Temporal lobe (tissue), 4 donors: ENCODE measurements at places on chromosomes 5 and 9. TPM values are rescaled to one million over a fixed set of nuclear protein-coding genes. Genes with fewer than 3 reads are reported as not detected.

The ZDHHC11B gene
- total RNA-seq: 3.9 TPM

The C9orf40 gene
- 9.1 TPM for total RNA-seq

The ADAMTSL1 gene
- 15.7 TPM for total RNA-seq

The SPINK6 gene
- not detected for total RNA-seq
